C1 segment of cervical spinal cord (tissue), 14 donors: ENCODE measurements at places on chromosomes 12 and 14.

DNA sequence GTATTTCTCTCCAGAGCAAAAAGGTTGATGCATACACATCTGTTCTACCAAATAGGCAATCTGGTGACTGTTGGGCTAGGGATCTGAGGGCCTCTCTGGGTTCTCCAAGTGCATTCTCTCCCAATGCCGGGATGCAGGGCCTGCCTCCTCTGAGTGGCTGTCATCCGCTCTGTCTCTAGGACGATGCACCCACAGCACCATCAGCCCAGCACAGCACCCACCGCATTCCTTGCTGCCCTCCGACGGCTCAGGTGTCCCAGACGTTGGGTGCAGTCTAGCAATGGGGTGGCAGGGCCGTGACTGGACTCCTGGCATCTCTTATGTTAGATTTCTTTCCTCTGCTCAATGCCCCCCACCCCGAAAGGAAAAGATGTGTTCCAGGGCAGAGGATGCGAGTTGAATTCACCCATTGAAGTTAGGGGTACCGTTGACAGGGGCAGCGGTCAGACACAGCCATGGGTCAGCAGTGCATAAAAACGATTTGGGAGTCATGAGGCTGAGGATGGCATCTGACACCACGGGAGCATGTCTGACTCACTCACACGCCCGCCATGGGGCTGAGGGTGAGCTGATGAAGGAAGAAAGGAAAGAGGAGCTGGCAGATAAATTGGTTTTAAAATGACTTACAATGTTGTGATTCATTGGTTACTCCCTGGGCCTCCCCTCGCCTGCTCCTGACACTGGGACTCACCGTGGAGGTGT lies 93.2 kb upstream of the C14orf180 start:
- DNase-seq, result no peak

GRCh38 chr12:998020-998874 lies 7.2 kb downstream of the ERC1 start:
- DNase-seq, result no peak

DNA sequence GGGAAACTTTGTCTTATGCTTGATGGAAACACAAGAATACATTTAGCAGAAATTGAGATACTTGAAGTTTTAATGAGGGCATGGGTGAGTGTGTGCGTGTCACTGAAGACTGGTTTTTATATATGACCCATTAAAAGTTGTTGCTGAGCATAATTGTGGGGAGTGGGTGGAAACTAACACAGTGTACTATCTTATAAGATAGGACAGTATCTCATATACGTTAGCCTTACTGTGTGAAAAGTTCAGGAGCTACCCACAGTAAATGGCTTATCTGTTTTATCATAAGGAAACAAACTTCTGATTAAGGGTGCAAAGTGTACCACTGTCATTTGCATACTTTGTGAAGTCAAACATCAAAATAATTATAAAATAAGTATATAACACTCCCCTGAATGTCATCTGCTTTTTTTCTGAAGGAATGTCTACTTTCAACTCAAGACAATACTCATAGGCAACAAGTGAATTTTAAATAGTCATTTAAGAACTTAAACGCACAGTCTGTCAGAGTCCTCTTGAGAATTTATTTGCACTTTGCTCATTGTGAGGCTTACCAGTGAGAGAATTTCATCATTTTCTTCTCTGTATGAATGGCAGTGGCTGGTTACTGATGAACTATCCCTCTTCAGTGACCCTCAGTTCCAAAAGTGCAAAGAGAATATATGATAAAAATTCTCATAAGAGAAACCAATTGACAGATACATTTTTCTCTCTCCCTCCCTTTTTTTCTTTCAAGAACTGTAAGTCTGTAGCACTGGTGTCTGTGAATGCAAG lies 4.2 kb downstream of the PDE3A start:
- DNase-seq, result no peak

GRCh38 chr12:71704920-71705319 lies 19.0 kb downstream of the TMEM19 start:
- DNase-seq, result no peak

GRCh38 chr12:857611-858010 lies 91.9 kb downstream of the RAD52 start:
- no peak for DNase-seq

- no peak for DNase-seq
Measured at GRCh38 chr12:38501991-38502390, 185.4 kb downstream of the ALG10B start.

- no peak for DNase-seq
Measured at GRCh38 chr12:32181498-32182175, 75.0 kb downstream of the BICD1 start.

- DNase-seq, result no peak
Measured at GRCh38 chr14:37590428-37591139, 4.5 kb downstream of the FOXA1 start.

- no peak for DNase-seq
Measured at GRCh38 chr12:28610401-28611114, 420.3 kb downstream of the CCDC91 start.

GRCh38 chr12:17344649-17345048 lies 738.7 kb upstream of the LMO3 start:
- DNase-seq, result no peak

GRCh38 chr12:116881325-116881876 lies at the start of gene HRK:
HRK (minus strand) TSS chr12:116881441; CDS start chr12:116881307, 134 bp downstream.
- no peak for DNase-seq

- DNase-seq, result no peak
Measured at GRCh38 chr12:45909041-45909713, 81.2 kb downstream of the SCAF11 start.

DNA sequence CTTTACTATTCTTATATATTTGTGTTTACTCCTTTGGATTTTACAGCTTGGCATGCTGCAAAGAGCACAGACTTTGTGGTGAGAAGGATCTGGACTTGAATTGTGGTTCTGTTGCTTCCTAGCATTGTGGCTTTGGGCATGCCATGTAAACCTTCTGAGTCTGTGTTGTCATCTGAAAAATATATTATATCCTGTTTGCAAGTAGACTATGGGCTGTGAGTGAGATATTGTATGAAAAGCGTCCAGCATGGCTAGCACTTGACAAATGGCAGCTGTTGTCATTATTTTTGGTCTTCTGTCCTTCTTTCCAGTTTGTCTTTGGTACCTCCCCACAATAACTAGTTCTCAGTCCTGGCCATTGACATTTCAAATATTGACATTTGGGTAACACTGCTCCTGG lies 61.8 kb upstream of the DACT1 start:
- DNase-seq, result no peak

DNA sequence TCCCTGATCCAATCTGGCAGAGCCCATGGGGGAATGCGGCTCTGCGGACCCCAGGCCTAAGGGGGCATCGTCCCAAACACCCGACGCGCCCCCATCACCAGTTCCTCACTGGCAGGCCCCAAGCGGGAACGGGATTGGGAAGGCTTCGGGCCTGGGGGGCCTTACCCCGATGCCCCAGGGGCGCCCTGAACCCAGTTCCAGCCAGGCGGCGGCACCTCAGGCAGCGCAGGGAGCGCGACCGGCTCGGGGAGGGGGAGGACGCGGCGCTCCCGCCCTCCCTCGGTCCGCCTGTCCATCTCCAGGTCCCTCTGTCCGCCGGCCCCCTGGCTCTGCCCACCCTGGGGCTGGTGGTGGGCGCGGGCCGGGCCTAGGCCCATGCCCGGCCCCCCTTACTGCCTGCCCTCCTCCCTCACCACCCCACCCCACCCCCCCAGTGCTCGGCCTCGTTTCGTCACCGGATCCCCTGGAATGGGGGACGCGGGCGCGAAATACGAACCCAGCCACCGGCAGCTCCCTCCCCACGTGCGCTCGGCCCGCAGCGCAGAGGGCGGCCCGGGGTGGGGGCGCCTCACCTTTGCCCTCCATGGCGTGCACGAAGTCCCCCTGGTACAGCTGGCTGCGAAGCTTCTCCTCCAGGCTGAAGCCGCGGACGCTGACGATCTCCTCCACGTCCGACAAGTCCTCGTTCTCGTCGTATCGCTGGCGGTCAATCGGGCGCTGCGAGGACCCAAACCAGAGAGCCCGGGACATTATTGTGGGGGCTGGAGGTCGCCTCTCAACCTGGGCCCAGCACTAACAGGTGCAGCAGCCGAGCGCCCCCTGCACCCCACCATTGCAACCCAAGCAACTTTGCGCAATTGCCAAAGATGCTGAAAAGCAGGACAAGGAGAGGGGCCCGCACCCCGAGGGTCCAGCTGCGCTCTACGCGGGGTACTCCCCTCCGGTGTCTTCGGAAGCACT lies 2.3 kb downstream of the KDM2B start:
- peak; percentile 62 for DNase-seq

GRCh38 chr14:70897464-70897863 lies 9.8 kb upstream of the PCNX1 start:
- DNase-seq, result no peak

- DNase-seq, result no peak
Measured at GRCh38 chr14:24372701-24373416, 4.9 kb downstream of the NFATC4 start.

DNA sequence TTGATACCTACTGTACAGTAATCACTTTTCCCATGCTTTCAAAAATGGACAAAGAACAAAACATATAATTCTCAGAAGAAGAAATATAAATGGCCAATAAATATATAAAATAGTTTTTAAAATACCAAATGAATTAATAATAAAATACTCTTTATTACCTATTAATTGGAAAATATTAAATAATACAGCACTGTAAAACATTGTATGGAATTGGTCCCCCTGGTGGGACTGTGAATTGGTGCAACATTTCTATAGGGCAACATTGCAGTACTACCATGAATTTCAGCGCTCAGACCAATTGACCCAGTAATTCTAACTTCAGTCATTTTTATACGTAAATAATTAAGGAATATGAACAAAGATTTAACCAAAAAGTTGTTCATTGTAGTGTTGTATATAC lies 162.6 kb downstream of the PELI2 start:
- DNase-seq, result no peak

DNA sequence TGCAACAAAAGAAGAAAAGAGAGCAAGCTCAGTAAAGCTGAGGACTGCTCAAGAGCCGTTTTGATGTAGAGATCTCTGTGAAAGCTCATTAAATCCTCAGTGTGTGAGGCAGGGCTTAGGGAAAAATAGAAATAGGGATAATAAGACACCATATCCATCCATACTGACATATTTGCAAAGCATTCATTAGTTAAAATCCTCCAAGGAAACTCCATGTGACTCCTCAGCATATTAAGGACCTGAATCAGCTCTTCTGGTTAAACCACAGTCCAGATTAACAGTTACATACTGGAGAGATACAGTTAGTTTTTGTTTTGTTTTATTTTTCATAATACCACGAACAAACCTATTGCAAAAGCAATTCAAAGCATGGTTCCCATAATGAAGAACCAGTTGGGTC lies 288.2 kb downstream of the PAWR start:
- DNase-seq, result no peak

GRCh38 chr14:71388336-71388735 lies 481.1 kb downstream of the PCNX1 start:
- no peak for DNase-seq

- DNase-seq, result no peak
Measured at GRCh38 chr14:99630202-99630601, 14.7 kb upstream of the HHIPL1 start.

DNA sequence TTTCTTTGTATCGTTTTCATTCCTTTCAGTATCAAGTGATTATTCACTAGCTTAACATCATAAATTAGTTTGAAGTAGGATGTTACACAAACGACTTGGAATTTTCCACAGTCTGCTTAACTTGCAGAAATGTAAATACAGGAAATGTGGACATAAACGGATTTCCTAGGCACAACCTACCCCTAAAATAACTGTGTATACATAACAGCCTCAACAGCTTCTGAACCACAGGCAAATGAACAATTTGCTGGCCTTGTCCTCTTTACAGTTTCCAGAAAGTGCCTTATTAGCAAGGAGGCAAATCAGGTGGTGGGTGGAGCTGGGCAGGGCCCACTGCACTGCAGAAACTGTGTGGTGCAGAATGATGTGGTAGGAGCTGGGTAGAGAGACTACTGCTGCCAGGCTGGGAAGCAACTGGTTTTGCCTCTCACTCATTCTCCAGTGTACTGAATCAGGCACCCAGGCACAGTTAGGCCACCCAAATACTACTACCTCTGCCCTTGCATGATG lies 14.1 kb downstream of the DRAM1 start:
- DNase-seq, result no peak

- no peak for DNase-seq
Measured at GRCh38 chr12:108479364-108480070, 35.6 kb upstream of the FICD start.

DNA sequence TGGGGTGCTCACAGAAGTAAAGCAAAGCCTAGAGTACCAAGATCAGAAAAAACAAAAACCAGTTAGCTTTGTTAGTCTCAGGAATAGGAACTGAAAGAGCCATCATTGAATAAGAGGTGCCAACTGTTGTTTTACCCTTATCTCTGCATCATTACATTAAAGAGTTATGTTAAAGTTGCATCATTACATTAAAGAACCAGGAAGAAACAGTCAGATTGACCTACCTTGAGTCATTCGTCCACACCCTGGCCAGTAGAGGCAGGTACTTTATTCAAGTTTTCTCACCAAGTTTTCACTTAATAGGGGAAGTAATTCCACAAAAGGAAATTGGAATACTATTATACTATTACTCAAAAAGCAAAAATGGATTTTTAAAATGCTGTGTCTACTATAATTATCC lies 121.7 kb upstream of the CNOT2 start:
- no peak for DNase-seq

- DNase-seq, result no peak
Measured at GRCh38 chr14:100910888-100911664, 7.6 kb upstream of the RTL1 start.

GRCh38 chr12:2265461-2266167 lies 212.8 kb downstream of the CACNA1C start:
- DNase-seq, result no peak

DNA sequence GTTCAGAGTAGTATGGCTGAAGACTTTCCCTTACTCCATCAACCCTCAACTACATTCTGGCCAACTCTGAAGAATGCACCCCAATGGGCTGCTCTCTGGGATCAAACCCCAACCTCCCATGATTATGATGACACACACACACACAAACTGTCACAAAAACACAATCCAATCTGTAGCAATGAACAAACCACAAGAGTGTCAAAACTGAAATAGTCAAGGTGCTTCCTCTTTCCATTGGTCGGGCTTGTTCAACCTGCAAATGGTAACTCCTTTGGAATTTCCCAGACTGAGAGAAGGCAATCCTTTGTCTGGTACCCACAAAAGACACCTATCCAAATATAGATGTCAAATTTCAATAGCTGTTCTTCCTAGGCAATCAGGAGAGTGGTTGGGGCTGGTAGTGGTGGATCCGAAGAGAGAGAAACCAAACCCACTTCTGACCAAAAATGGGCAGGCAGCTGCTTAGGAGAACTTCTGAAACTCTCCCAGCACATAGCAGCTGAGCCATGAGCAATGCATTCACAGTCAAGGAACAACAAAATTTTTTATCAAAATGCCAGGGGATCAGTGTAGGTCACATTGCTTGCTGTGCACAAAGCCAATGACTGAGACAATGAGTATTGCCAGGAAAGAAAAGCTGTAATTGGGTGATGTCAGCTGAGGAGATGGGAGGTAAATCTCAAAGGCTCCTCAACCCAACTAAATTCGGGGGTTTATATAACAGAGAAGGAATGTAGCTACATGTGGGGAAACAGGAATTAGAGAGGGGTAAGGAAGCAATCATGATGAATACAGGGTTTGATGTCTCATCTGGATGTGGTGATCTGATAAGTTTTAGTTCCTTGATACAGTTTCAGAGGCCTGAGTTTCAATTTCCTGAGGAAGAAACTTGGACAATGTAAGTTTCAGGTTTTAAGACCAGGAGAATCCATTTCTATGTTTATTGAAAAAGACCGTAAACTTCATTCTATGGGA lies 191.4 kb downstream of the KITLG start:
- DNase-seq, result no peak

- no peak for DNase-seq
Measured at GRCh38 chr14:70934502-70935134, 27.4 kb downstream of the PCNX1 start.
